Activated T-cell treated with anti-CD3 and anti-CD28 coated beads, Interleukin-2, amount 50 U/mL, for 24 hours (primary cell): ENCODE measurements at places on chromosomes 1 and 21.
A peak's percentile ranks its signal among the peaks of the same experiment; 100 is the strongest.

- no peak for DNase-seq
- H3K27ac ChIP-seq, result peak within 1 kb of the TSS; percentile 91
- no peaks in the 10 kb centered on the region for H3K27me3 ChIP-seq
- peaks cover 30% of the 10 kb centered on the region for H3K4me1 ChIP-seq
- H3K36me3 ChIP-seq, result peaks cover 26% of the 10 kb centered on the region
Measured at GRCh38 chr1:155207806-155208540, at the start of gene THBS3. Gene THBS3, minus strand, starts transcription at chr1:155207897. Its CDS starts 21 bp downstream, at chr1:155207876.

DNA sequence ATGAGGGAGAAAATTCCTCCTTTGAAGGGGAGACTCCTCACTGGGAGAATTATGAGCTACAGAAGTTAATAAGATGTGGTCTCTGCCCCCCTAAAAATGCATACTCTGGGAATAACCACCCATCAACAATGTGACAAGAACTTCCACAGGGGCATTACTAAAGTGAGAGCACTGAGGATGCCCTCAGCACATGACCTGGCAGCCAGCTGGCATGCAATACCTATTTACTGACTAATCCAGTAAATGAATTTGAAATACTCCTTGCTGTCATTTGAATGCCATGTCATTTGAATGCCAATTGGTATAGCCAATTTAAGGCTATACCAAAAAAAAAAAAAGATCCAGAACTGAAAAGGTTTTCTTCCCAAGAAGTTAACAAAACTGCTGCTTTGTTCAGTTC, 30.8 kb downstream of the PLPP3 start:
- no peak overlapping the region for H3K27ac ChIP-seq
- no peak for DNase-seq
- H3K36me3 ChIP-seq, result no peaks in the 10 kb centered on the region
- H3K4me1 ChIP-seq, result no peaks in the 10 kb centered on the region
- H3K4me3 ChIP-seq, result no peak overlapping the region
- peaks cover 3% of the 10 kb centered on the region for H3K27me3 ChIP-seq

DNA sequence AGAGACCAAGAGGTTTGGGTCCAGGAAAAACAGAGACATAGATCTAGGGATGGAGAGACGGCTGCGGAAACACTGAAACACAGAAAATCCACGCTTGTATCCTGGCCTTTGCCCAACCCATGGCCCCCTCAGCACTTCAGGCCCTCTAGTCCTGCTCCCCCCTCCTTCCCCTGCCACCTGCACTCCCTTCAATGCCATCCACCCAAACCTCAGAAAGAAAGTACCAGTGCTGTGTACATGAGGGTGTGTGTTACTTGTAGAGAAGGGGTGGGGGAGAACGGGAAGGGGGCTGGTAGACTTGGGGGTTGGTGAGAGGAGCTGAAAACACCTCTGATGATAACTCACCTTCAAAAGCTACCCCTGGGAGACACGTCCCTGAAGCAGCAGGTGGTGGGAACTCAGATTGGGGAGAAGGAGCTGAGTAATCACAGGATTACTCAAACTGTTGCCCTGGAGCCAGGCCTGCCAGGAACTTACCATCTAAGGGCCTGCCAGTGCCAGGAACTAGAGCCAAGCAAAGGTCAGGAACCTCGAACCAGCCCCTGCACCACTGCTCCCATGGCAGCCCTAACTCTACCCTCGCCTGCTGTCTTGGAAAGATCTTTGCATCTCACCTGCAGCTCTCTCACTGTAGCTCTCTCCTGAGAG, 11.5 kb downstream of the RORC start:
- peaks cover 71% of the 10 kb centered on the region for H3K4me1 ChIP-seq
- no peaks in the 10 kb centered on the region for H3K27me3 ChIP-seq
- no peaks in the 10 kb centered on the region for H3K36me3 ChIP-seq
- no peak for DNase-seq

DNA sequence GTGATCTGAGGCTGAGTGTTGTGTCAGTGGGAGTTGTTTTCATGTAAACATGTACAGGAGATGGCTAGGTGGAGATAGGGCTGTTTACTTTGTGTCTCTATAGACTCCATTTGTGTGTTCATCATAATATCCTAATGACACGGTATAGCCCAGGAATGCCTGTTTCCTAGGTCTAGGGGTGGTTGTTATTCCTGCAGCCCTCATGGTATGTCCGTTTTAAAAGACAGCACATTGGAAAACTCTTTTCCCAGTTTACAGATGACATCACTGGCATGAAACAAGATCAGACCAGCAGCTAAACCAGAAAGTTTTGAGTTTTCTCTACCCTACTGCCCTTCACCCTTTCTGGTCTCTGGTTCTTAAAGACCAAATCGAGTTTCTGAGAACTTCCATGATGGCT, 227.3 kb upstream of the TMEM51 start:
- no peaks in the 10 kb centered on the region for H3K36me3 ChIP-seq
- peaks cover 62% of the 10 kb centered on the region for H3K27me3 ChIP-seq
- H3K4me1 ChIP-seq, result peaks cover 8% of the 10 kb centered on the region
- DNase-seq, result no peak
- H3K4me3 ChIP-seq, result no peak overlapping the region

- H3K4me1 ChIP-seq, result no peaks in the 10 kb centered on the region
- no peak overlapping the region for H3K4me3 ChIP-seq
- H3K36me3 ChIP-seq, result no peaks in the 10 kb centered on the region
- no peak overlapping the region for H3K27ac ChIP-seq
- no peaks in the 10 kb centered on the region for H3K27me3 ChIP-seq
Measured at GRCh38 chr1:177275736-177276135, 105.0 kb downstream of the BRINP2 start.

DNA sequence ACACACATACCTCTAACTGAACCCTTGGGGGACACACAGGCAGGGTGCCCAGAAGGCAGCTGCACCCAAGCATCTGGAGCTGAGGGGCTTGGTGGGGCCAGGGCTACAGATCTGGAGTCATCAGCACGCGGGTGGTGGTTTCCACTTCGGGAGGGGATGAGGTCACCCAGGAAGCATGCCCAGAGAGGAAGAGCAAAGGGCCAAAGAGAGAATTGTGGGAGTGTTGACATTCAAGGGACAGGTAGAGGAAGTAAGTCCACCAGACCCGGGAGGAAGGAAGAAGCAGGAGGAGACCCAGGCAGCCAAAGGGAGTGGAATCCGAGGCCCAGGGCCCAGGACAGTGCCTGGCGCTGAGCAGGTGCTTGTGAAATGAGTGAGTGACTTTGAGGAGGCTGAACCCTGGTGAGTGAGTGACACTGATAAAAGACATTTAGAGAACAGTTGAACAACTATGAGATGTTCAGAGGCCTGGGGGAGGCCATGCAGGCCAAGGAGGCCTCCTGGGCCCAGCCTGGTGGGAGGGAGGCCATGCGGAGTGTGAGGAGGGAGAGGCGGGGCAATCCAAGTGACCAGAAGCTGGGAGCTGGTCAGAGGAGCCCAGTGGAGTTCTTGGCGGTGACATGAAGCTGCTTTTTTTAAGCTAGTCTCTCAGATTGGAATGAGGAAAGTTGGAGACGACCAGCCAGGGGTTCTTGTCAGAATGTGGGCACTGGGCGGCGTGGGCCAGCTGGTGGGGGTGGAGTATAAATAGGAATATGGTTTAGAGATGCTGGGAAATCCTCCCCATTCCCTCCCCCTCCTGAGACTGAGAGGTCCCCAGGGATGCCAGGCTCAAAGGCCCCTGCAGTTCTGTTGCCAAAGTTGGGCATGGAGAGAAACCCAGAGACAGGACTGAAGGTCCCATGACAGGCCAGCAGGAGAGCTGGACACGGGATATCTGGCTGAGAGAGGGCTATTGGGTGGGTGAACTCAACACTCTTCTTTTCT, 7.9 kb downstream of the CDK18 start:
- H3K36me3 ChIP-seq, result no peaks in the 10 kb centered on the region
- no peak overlapping the region for H3K4me3 ChIP-seq
- no peak overlapping the region for H3K27ac ChIP-seq
- H3K27me3 ChIP-seq, result no peaks in the 10 kb centered on the region
- DNase-seq, result no peak
- peaks cover 8% of the 10 kb centered on the region for H3K4me1 ChIP-seq

- peak; percentile 70 for DNase-seq
- peaks cover 14% of the 10 kb centered on the region for H3K4me1 ChIP-seq
- peaks cover 3% of the 10 kb centered on the region for H3K36me3 ChIP-seq
- H3K27me3 ChIP-seq, result peaks cover 34% of the 10 kb centered on the region
- peak within 1 kb of the TSS; percentile 81 for H3K4me3 ChIP-seq
Measured at GRCh38 chr1:59926381-59927123, at the start of gene CYP2J2. Gene CYP2J2, minus strand, starts transcription at chr1:59926773. Its CDS starts 27 bp downstream, at chr1:59926746.

DNA sequence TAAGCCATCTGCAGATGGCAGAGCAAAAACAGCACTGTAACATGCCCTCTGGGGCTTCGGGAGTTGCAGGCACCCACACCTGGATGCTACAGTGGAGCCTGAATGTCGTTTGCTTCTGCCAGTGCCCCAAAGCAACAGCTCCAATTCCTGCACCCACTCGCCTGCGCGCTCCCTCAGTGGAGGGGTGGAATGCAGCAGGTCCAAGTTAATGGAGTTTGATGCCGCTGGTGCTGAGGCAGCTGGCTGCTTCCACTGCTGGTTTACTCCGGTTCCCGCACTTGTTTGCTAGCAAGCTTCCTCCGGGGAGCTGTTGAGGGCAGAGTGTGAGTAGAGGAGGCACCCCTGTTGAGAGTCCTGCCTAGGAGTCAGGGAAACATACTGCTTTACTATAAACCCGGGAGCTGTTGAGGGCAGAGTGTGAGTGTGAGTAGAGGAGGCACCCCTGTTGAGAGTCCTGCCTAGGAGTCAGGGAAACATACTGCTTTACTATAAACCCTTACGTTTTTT, 584.0 kb upstream of the TMPRSS15 start:
- DNase-seq, result no peak
- H3K4me3 ChIP-seq, result no peak overlapping the region
- no peaks in the 10 kb centered on the region for H3K36me3 ChIP-seq
- H3K4me1 ChIP-seq, result no peaks in the 10 kb centered on the region
- no peak overlapping the region for H3K27ac ChIP-seq
- no peaks in the 10 kb centered on the region for H3K27me3 ChIP-seq

DNA sequence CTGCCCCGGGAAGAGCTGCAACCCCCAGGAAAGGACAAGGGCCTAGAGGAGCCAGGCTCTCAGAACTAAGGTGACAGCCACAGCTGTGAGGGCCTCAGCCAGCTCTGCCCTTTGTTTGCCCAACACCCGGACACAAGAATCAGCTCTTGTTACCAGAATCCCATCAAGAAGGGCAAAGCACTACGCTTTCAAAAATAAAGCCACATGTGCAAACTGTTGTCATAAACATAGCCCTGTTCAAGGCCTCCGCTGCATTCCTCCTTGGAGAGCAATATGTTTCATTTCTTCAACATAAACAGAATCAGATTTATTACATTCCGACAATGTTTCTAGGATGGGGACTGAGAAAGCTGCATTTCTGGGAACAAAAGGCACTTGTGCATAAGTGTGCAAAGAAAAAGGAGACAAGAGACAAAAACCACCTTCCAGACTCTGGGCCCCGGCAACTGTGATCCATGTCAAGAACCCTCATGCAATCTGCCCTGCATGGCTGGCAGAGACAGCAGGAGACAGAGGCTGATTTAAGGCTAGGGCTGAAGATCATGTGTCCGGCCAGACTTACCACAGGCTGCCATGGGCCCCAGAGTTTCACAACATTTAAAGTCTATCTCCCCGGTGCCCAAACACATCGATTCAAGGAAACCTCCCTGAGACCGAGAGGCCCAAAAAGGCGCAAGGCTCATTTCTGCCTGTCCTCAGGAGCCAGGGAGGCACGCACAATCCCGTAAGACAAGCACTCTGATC, 71.0 kb downstream of the SSBP3 start:
- H3K36me3 ChIP-seq, result peaks cover 13% of the 10 kb centered on the region
- no peaks in the 10 kb centered on the region for H3K27me3 ChIP-seq
- H3K4me1 ChIP-seq, result peaks cover 65% of the 10 kb centered on the region
- no peak for DNase-seq

GRCh38 chr1:32180186-32181060, 948 bp downstream of the TXLNA start:
- peaks cover 52% of the 10 kb centered on the region for H3K4me1 ChIP-seq
- no peaks in the 10 kb centered on the region for H3K27me3 ChIP-seq
- H3K27ac ChIP-seq, result peak overlapping the region; percentile 99
- H3K4me3 ChIP-seq, result peak overlapping the region; percentile 98

DNA sequence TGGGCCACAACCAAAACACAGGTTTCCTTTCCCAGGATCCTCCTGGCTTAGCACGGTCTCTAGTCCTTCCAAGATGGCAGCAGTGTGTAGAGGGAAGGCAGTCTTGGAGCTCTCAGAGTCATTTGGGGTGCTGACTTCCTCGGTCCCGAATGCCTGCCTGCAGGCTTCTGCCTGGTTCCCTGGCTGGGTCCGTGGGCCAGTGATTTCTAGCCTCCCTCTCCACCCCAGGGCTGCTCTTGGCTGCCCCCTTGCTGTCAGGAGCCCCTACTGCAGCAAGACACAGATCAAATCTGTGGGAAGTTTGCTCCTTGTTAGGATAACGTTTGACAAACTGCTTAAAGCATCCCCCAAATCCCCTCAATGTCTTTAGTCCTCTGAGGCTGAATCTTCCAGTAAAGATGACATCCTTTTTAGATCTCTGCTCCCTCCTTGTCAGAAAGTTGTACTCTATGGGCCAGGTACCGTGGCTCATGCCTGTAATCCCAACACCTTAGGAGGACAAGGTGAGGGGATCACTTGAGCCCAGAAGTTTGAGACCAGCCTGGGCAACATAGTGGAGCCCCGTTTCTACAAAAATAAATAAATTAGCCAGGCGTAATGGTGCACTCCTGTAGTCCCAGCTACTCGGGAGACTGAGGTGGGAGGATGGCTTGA, 272.5 kb downstream of the RRAGC start:
- H3K36me3 ChIP-seq, result no peaks in the 10 kb centered on the region
- H3K4me3 ChIP-seq, result no peak overlapping the region
- peak; percentile 73 for DNase-seq
- peaks cover 3% of the 10 kb centered on the region for H3K27me3 ChIP-seq
- H3K4me1 ChIP-seq, result peaks cover 9% of the 10 kb centered on the region

GRCh38 chr1:20114021-20114648, 5.2 kb downstream of the PLA2G2D start:
- H3K36me3 ChIP-seq, result no peaks in the 10 kb centered on the region
- no peak overlapping the region for H3K27ac ChIP-seq
- no peak overlapping the region for H3K4me3 ChIP-seq
- peaks cover 34% of the 10 kb centered on the region for H3K27me3 ChIP-seq
- H3K4me1 ChIP-seq, result no peaks in the 10 kb centered on the region

- no peak overlapping the region for H3K27ac ChIP-seq
- H3K36me3 ChIP-seq, result no peaks in the 10 kb centered on the region
- H3K4me3 ChIP-seq, result no peak overlapping the region
- no peaks in the 10 kb centered on the region for H3K4me1 ChIP-seq
- peaks cover 41% of the 10 kb centered on the region for H3K27me3 ChIP-seq
Measured at GRCh38 chr1:184260382-184260781, 126.4 kb upstream of the C1orf21 start.

DNA sequence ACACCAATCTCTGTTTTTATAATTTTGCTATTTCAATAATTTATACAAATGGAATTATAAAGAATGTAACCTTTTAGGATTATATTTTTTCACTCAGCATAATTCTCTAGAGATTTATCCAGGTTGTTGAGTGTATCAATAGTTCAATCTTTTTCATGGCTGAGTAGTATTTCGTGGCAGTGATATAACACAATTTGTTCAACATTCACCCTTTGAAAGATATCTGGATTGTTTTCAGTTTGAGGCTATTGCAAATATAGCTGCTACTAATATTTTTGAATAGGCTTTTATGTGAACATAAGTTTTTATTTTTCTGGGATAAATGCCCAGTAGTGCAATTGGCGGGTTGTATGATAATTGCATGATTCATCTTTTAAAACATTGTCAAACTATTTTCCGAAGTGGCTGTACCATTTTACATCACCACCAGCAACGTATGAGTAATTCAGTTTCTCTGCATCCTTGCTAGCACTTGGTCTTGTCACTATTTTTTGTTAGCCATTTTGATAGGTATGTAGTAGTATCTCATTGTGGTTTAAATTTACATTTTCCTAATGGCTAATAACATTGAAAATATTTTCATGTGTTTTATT, 55.6 kb upstream of the ABCD3 start:
- H3K36me3 ChIP-seq, result no peaks in the 10 kb centered on the region
- no peak for DNase-seq
- H3K4me3 ChIP-seq, result no peak overlapping the region
- H3K27me3 ChIP-seq, result no peaks in the 10 kb centered on the region

- no peak overlapping the region for H3K27ac ChIP-seq
- H3K36me3 ChIP-seq, result no peaks in the 10 kb centered on the region
Measured at GRCh38 chr21:27202301-27202700, 235.4 kb upstream of the ADAMTS5 start.
